ENCODE measurements at places on chromosomes 3 and 15.

GRCh38 chr3:142447301-142447851, 461 bp downstream of the XRN1 start:
- no peak for DNase-seq

DNA sequence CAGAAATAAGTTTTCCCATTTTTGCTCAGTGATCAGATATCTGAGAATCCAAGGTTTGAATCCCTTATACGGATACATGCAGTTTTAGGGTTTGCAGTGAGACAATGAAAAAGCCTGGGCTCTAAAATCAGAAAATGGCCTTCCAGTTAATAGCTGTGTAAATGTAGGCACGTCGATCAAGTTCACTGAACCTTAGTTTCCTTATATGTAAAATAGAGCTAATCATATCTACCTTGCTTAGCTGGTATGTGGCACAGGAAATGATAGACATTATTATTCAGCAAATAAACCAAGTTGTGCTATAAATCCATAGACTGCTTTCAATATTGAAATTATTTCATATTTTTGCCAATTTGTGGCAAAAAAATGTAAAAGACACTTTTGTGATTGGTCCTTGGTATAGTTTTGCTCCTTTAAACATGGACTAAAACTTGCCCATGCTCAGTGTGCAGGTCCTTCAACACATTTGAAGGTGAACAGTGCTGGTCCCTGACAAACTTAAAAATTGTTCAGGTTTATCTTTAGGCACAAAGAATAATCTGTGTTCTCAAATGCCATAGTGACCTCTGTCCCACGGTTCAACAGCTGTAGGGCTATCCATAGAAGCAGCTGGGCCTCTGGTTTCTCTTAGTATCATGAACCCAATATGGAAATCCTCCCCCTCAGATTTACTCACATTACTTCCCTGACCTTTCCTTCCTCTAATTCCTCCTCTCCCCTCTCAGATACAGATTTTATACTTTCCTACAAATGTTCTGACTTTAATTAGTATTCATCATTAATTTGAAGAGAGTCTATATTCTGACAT, 51.0 kb downstream of the CCDC54 start:
- no peak for DNase-seq

GRCh38 chr3:119681279-119681678, 4.1 kb upstream of the COX17 start:
- DNase-seq = no peak

GRCh38 chr3:152849996-152850578, 15.2 kb downstream of the P2RY1 start:
- no peak for DNase-seq

- DNase-seq = no peak
Measured at GRCh38 chr15:78727561-78727960, 83.7 kb downstream of the ADAMTS7 start.

DNA sequence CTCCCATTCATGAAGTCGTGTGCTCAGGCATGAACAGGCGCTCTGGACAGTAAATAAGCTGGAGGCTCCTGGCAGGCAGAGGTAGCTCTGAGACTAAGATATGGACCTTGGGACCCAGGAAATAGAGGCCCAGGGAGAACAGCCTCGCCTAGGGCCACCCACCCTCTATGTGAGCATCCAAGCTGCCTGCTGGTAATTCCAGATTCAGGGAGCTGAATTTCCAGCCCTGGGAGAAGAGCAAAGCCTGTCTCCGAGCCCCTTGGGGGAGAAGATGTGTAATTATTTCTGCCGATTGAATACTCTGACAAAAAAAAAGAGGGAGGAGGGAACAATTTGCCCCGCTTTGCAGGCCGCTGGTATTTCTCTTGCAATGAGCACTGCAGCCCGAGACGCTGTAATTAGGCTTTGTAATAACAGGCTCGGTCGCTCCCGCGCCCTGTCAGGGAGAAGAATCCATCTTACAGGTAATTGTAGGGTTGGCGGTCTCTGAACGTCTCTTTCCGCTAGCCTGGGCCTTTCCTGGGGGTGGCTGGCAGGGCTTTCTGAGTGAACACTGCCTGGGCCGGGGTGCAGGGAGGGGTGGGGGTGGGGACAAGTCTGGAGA, 131.5 kb downstream of the WNT7A start:
- DNase-seq = no peak

DNA sequence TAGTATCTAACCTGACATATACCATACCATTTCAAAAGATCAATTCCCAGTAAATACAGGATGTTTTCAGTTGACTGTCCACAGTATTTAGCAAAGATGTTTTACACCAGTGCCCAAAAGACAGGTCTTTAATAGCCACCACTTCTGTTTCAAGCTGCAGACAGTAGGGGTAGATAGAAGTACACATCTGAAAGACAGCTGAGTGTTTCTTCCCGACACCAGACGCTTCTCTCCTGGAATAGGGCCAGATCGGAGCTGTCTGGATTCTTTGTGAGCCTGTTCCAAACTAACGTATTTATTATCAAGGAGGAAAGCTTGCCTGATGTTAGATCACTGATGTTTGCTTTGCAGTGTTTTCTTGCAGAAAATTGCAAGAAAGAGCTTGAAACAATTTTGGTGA, 136.1 kb upstream of the RBMS3 start:
- DNase-seq = no peak

- DNase-seq = no peak
Measured at GRCh38 chr15:91599261-91599660, 254.2 kb upstream of the SLCO3A1 start.

GRCh38 chr15:77527164-77527778, 105.4 kb downstream of the LINGO1 start:
- no peak for DNase-seq

DNA sequence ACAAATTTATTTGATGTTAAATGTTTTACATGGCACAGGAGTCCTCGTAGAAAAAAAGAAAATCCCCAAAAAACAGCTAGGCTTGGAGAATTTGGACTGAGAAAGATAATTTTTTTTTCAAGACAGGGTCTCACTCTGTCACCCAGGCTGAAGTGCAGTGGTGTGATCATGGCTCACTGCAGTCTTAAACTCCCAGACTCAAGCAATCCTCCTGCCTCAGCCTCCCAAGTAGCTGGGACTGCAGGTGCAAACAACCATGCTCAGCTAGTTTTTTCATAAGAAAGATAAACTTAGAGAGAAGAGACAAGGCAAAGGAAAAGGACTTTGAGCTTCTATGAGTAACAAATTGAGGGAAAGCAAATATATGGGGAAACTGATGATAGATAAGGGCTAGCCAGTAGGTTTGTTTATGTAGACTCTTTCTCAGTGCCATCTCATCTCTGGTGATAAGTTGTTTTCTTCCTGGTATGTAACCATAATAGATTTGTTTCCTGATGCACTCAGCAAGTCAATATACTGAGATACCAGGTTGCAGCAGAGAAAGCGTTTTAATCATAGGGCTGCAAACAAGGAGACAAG, 13.1 kb upstream of the TRMT10C start:
- no peak for DNase-seq

DNA sequence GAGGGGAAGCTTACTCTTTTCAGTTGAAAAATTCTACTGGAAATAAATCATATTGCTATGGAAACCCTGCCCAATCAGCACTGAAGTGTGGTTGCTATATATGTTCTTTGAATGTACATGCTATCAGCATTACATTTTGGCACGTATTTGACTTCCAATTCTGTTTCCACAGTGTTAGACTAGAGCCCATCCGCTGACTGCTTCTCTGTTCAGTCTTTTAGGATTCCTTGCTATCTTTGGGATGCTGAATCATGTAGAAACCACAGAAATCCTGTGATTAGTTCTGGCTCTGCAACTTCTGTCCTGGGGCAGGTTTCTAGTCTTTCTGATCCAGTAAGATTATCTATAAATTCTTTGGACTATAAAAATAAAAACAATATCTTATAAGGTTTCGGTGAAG, 128.2 kb upstream of the SLC7A14 start:
- DNase-seq = no peak

GRCh38 chr3:16543242-16543864, 29.9 kb upstream of the RFTN1 start:
- no peak for DNase-seq

DNA sequence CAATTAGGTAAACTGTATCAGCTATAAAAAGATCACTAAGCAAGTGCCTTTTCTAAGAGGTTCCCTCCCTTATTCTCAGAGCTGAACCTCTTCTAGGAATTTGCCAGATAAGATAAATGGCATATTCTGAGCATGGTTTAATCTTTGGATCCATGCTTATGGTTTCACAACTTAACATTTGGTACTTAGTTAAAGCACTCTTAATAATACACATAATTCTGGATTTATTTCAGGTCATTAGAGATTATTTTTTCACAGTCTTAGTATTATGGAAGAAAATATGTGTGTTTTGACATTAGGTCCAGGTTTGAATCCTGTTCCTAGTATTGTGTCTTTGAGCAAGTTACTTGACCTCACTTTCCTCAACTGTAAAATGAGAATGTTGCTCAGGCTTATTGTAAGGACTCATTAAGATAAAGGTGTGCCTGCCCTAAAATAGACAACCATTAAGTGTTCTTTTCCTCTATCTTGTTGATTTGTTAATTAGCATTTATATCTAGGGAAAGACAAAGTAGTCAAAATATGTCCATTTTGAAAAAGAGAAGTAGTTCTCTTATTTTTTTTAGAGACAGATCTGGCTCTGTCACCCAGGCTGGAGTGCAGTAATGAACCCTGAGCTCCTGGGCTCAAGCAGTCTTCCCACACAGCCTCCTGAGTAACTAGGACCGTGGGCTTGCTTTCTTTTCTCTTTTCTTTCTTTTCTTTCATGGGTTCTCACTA, 43.4 kb downstream of the TSC22D2 start:
- no peak for DNase-seq

DNA sequence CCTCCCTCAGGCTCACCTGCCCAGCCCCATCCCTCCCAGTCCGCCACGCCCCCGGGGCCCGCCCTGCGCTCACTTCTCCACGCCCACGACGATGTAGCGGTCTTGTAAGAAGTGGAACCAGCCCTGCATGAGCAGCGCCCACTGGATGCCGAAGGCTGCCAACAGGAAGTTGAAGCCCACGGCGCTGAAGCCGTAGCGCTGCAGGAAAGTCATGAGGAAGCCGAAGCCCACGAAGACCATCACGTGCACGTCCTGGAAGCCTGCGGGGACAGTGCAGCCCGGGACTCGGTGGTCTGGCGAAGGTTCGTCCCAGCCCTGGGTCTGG, 9.7 kb downstream of the RHCG start:
- DNase-seq = no peak

GRCh38 chr3:123755501-123755900, 128.6 kb downstream of the MYLK start:
- no peak for DNase-seq

DNA sequence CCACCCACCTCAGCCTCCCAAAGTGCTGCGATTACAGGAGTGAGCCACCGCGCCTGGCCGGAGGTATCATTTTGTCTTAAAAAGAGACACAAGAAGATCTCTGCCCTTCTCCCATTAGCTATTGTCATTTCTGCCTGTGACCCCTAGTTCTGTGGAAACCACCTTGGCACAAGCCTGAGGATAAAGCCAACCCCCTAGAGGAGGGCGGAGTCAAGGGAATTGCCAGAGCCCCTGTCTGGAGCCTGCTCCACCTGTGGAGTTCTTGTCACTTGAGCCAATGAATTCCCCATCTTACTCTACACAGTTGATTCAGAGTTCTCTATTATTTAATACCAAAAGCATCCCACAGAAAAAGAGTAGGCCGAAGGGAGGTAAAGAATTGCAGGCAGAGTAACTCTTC, 34.9 kb upstream of the KLHL6 start:
- DNase-seq = no peak

GRCh38 chr3:111965484-111965883, 13.3 kb upstream of the ABHD10 start:
- no peak for DNase-seq

GRCh38 chr3:36494461-36495109, 114.3 kb downstream of the STAC start:
- no peak for DNase-seq

- DNase-seq = no peak
Measured at GRCh38 chr15:49301562-49301961, 121.5 kb upstream of the FGF7 start.

DNA sequence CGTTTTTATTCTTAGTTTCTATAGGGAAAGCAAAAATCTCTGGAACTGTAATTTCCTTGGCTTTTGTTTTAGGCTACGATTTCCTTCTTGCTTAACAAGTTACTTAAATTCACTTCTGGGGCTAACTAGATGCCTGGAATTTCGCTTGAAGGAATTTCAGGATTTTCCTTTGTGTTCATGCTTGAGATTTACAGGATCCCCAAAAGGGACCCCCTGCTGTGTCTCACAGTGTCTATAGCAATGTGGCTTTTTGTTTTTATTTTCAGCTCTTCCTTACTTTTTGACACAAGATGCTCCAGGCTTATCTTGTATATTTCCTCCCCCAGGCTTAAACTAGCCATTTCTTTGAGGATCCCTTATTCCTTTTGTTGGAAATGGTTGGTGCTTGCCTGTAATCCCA, 95.5 kb upstream of the DPPA4 start:
- no peak for DNase-seq

GRCh38 chr3:4949004-4949403, 30.2 kb upstream of the BHLHE40 start:
- DNase-seq = no peak

DNA sequence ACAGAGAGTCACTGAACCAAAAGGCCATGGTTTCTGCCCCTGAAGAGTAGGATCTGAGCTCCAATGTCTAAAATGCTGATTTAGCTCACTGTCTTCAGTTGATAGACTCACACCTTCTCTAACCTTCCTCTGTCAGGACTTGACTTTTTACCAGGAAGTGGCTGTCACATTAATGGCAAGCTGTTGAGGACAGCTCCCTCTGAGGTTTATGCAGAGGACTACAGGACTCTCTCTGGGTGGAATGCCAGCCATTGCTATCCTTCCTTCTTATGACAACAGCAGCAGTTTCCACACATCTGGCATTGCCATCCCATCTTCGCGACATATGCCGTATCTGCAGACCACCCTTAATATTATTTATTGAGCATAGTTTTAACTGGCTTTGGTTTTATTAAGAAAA, 103.8 kb upstream of the PRICKLE2 start:
- DNase-seq = no peak

GRCh38 chr3:194472290-194472920, 14.4 kb downstream of the ATP13A3 start:
- DNase-seq = no peak

DNA sequence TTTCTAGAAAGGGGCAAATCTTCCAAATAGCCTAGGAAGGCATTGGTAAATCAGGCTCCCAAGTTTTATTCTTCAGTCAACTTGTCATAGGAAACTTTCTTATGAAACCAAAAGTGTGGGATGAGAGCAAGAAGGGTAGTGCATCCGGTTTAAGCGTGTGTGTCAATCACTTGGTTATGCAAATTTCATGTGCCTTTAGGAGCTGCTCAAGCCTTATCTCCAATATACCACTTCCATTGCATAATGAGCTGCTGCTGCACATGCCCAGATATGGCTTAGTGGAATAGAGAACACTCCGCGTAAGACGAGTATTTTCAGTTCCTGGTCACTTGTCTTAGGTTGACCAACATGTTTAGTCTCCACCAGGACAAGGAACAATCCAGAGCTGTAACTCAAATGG, 242.1 kb downstream of the CBLB start:
- DNase-seq = no peak

Data from cortex of kidney (tissue), 1 donor.